ENCODE measurements at places on chromosomes 16 and 17.

DNA sequence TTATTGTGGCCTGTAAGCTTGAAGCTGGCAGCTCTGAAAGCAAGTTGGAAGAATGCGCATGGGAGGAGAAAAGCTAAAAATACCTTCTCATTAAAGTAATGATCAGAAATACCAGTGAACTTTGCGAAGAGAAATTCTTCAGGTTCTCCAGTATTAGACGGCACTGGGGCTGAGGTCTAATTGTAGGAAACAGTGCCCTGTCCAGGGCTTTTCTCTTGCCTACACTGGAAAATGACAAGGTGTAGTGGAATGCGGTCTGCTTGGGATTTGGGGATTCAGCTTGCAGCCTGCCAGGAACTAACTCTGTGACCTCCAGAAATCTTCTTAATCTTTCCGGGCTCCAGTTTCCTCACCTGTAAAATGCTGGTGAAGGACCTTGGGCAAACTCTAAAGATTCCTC lies 53.3 kb upstream of the KCNJ16 start:
- DNase-seq, result no peak

- no peak for DNase-seq
Measured at GRCh38 chr17:80377798-80378197, 37.2 kb upstream of the ENDOV start.

- DNase-seq, result no peak
Measured at GRCh38 chr17:9519583-9520272, 55.9 kb downstream of the STX8 start.

DNA sequence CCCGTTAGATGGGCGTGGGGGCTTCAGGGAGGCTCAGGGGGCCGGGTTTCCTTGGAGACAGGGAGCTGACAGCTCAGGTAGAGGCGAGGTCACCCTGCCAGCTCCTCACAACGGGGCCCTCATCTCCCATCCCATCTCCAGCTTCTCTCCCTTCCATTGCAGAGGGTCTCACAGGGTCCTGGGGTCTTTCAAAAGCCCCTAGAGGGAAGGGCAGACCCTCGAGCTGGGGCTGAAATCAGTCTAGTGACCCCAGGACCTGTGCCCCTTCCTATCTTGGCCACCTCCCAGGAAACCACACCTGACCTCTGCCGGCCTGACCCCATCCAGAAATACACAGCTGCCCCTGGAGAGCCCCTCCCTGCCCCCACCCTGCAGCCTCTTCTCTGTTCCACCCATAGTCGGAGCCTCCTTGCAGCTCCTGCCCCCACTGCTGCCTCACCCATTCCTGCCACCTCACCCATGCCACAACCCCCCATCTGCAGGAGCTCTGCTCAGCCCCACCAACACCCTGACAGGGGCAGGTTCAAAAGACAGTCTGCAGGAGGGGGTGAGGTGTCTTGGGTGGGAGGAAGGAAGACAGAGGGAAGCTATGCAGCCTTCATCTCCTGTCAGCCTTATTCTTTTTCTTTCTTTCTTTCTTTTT lies 23.4 kb downstream of the PIK3R5 start:
- peak; percentile 60 for DNase-seq

- peak; percentile 43 for DNase-seq
Measured at GRCh38 chr17:40553694-40554534, 11.4 kb downstream of the CCR7 start.

DNA sequence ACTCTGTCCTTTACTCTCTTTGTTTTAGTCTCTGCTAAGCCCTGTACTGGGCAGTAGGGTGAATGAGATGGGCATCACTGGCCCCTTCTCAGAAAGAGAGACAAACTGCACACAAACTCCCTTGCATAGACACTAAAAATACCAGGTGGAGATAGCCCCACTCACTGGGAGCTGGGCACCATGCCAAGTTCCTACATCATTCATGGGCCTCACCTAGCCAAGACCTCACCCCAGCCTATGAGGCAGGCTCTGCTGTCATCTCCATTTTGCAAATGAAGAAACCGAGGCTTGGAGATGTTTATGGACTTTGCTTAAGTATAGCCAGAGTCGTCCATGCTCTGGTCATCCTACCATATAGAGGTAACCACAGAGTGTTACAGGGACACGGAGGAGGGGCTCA lies 499.8 kb upstream of the CDH11 start:
- no peak for DNase-seq

DNA sequence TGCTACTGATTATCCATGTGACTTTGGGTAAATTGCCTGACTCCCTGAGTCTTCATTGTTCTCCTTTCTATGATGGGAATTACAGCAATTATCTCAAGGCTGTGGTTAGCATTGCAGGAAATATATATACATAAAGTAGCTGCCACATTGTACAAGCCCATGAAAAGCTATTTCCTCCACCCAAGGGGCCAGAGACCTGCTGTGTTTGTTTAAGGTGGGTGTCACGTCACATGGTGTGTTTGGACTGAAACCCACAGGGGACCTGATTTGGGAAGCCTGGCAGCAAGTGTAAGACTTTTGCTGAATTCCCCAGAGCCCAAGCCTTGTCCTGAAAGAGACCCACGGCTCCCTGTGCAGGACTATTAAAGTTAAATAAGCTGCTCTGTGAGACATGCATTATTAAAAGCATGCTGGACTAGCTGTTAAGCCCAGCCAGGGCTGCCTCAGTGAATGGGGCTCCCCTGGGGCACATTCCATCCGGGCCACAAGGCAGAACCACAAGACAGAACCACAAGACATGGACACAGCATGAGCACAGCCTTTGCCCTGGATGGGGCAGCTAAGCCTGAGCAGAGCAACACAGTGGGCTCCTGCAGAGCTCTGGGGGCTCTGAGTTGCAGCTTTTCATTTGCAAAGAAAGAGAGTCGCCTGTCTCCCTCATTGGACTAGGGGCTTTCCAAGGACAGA lies 148.9 kb downstream of the SPACA3 start:
- DNase-seq, result no peak

- DNase-seq, result peak; percentile 44
Measured at GRCh38 chr17:60971515-60972369, 294.1 kb downstream of the BCAS3 start.

- DNase-seq, result peak; percentile 66
Measured at GRCh38 chr16:997440-998051, 16.0 kb downstream of the SOX8 start.

DNA sequence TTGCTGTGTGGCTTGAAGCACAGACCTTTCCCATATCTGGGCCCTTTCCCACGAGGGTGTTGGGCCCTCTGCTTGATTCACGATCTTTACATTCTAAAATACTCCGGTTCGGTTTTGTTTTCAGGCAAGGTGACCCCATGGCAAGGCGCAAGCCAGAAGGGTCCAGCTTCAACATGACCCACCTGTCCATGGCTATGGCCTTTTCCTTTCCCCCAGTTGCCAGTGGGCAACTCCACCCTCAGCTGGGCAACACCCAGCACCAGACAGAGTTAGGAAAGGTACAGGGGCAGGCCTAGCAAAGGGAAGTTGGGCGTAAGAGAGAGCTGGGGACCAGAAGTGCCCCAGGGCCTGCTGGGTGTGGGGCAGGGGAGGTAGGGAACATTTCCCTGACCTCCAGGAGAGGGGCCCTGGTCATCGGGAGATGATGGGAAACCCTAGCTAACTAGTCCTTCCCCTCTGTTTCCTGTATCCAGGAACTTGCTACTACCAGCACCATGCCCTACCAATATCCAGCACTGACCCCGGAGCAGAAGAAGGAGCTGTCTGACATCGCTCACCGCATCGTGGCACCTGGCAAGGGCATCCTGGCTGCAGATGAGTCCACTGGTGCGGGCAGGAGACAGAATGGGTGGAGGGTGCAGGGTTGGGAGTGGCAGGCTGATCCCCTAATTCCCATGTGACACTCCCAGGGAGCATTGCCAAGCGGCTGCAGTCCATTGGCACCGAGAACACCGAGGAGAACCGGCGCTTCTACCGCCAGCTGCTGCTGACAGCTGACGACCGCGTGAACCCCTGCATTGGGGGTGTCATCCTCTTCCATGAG lies 1.4 kb downstream of the ALDOA start:
- DNase-seq, result no peak

DNA sequence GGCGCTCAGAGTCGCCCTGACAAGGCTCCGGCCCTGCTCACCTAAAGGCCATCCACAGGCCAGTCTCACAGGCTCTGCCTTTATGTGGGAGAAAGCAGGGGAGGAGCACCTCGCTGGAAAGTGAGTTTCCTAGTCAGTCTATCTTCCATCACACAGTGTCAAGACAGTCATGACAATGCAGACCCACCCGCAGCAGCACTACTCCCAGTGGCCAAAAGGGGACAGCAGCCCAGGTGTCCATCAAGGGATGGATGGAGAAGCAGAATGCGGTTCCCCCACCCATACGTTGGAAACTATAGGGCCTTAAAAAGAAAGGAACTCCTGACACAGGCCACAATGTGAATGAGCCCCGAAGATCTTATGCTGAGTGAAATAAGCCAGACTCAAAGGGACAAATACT lies 226.8 kb downstream of the ENGASE start:
- DNase-seq, result no peak

DNA sequence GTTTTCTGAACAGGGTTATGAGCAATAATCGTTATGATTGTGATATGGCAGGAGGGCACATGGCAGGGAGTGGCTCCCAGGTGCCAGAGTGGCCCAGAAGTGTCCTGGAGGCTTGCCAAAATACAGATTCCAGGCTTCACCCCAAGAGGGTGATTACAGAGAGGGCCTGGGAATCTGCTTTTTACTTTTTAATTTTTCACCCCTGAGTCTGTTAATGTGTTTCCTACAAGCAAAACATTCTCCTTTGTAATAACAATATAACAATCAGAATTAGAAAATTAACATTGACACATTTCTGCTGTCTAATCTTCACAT lies 212.4 kb downstream of the SNX29 start:
- no peak for DNase-seq

DNA sequence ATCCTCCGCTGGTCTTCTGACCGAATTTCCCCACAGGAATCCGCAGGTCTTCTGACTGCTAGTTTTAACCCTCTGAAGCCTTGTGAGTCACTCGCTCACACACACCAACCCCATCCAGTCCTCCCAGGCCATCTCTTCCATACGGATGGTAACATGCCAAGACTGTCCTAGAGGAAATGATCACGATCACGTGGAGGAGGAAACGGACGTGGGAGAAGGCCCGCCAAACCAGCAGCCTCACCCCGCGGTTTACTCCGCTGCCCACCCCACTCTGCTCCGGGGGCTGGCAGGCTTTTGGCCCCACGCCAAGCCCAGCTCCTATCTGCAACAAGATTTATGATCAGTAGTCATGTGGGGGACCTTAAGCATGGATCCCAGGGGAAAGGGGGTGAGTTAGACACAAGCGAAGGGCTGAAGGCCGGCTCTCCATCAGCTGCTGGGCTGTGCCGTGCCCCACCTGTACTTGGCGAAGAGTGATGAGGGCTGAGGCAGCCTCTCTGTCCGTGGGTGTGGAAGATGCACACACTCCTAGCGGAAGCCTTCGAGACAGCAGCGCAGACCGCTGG lies 1.5 kb upstream of the FAAP100 start:
- no peak for DNase-seq

- DNase-seq, result no peak
Measured at GRCh38 chr16:25771812-25772568, 80.2 kb downstream of the HS3ST4 start.

GRCh38 chr17:6509031-6509771 lies 47.2 kb downstream of the PITPNM3 start:
- no peak for DNase-seq

DNA sequence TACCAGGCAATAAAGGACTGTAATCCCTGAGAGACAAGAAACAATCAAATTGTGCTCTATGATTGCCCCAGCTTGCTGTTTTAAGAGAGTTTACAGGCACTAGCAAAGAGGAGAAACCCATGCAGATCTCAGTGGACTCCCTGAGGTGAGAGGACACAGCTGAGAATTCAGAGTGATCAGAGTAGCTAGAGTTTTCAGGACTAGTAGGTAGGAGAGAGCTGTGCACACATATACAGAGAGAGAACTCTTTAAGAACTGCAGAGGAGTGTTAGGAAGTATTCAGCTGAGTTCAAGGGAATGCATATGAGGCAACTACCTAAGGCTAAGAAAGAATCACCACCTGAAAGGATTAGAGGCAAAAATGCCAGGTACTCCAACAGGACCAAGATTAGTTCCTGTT lies 904.8 kb downstream of the CDH8 start:
- no peak for DNase-seq

DNA sequence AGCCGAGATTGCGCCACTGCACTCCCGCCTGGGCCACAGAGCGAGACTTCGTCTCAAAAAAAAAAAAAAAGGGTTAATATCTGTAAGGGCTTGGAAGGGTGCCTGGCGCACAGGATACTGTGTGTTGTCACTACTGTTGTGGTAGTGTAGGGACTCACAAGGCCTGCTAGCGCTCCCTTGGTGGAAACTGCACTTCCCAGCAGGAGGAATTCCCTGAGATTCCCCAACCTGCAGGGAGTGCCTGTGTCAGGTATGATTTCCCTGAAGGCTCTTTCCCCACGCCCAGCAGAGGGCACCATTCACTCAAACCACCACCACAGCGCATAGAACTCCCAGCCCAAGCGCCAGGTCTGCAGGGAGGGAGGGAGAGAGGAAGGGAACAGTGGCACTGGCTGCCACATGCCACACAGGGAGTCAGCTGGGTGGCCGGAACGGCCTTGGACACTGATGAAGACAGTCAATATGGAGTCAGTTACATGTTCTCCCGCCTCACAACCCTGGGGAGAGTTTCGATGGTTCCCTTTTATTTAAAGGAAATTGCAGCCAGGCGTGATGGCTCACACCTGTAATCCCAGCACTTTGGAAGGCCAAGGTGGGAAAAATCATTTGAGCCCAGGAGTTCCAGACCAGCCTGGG lies 32.7 kb upstream of the CDH1 start:
- DNase-seq, result peak; percentile 54

DNA sequence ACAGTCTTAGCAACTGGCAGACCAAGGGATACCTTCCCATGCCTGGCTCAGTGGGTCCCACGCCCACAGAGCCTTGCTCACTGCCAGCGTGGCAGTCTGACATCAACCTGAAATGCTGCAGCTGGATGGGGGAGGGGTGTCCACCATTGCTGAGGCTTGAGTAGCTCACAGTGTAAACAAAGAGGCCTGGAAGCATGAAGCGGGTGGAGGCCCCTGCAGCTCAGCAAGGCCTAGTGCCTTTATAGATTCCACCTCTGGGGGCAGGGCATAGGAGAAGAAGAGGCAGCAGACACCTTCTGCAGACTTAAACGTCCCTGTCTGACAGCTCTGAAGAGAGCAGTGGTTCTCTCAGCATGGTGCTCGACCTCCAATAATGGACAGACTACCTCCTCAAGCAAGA lies 263.2 kb downstream of the KIF2B start:
- DNase-seq, result no peak

DNA sequence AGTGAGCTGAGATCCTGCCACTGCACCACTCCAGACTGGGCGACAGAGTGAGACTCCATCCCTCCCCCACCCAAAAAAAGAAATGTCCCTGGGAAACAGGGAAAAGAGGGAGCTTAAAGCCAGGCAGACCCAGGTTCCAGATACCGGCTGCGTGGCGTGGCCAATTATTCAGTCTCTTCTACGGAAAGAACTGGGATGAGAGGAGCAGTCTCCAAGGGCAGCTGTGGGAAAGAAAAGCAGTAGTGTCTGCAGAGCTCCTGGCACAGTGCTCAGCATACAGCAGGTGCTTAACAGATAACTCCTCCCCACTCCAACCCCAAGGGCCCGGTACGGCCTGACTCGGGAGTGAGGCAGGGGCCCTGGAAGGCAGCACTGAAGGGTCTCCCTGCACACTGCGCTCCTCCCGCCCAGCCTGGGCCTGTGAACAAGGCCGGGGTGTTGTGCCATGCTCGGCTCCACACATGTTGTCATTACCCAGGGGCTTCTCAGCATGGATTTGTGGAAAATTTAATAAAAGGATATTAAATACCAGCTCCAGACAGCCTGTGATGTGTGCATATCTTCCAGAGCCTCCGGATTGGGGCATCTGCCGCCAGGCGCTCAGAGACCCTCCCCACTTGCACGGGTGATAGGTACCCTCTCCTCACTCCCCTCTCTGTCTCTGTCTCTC lies 17.6 kb upstream of the SPPL2C start:
- DNase-seq, result no peak

All from CD4-positive, alpha-beta T cell treated with Interleukin-17A for 1 hour (primary cell).